Activated CD4-positive, CD25-positive, alpha-beta regulatory T cell (primary cell): ENCODE measurements at places on chromosomes 2 and 18.

- no peak for DNase-seq
Observed at GRCh38 chr2:104425850-104426595, 427.9 kb upstream of the POU3F3 start.

DNA sequence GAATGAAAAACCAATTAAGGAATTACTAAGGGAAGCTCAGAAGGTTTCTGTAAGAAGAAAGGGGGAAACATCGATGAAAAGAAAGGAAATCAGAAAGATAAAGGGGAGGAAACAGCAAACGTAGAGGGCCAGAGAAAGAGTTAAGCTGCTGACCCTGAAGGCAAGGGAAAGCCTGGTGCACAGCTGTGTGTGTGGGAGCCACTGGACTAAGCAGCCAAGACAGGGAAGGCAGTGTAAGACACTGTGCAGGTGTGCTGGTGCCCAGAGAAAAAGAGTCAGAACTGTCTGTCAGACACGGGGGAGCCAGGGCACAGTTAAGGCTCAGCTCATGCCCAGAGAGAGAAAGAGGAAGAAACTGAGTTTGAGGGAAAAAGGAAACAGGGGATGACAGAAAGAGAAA is 104.0 kb downstream of the HIBCH start:
- DNase-seq: no peak

DNA sequence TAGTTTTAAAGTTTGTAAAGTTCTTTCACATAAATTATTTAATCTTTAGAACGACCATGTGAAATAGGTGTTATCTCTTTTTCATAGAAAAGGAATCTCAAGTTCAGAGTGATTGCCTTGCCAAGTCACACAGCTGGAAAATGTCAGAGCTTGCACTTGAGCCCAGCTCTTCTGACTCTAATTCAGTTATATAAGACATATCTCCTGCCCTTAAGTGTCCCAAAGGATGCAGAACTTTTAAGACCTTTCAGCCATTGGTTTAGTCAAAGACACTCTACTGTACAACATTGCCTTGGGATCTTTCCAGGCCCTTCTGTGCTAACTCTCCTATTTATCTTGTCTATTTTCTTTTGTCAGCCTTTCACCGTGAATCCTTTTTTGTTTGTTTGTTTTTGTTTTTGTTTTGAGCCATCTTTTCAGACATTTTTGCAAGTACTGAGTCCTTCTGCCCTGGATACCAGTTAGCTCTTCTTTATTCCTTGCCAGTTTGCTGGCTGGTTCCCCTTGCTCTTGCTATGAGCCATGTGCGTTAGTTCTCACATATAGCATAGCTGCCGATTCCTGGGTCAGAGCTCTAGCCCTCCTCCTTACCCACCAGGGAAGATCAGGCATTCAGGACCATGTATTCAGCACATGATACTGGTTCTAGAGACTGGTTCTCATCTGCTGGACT is 160.0 kb upstream of the MYO3B start:
- DNase-seq: no peak

DNA sequence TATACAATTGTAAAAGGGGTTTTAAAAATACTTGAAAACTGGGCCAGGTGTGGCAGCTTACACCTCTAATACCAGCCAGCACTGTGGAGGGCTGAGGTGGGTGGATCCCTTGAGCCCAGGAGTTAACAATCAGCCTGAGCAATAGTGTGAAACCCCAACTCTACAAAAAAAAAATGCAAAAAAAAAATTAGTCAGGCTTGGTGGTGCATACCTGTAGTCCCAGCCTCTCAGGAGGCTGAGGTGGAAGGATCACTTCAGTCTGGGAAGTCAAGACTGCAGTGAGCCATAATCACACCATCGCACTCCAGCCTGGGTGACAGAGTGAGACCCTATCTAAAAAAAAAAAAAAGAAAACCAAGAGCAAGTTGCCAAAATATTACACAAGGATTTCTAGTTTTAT is 182.7 kb downstream of the UBE2E3 start:
- DNase-seq: no peak

DNA sequence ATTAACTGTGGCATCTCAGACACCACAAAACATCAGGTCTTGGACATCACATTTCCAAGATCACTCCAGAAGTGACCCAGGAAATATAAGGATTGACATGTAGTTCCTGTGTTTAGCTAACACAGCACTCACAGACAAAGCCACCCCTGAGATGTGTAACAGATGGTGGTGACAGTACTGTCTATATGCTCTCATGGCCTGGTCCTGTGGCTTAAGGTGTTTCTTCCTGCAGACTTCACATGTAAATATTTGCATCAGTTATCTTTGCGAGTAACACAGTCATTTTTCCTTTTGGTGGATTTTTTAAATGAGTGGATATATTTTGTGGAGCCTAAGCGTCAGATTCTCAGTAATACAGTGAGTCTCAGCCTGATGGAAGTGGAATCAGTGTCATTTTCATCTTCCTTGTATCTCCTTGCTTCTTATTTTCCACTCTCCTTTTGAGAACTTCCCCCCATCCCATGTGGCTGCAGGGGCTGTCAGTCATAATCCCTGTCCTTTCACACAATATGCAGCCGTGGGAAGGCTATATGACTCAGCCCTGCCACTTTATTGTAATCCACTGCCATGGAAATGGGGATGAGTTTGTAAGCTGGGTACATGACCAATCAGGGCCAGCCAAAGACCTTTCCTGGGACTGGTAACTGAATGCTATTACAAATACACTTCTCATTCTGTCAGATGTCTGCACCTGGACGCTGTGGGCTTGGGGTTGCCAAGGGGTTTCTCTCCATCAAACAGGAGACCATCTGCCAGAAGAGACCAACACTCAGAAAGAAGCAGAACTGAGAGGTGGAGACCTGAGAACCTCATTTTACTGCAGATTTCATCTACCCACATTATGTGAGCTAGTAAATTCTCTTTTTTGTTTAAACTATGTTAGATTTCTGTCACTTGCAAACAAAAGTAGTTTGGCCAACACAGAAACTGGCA is 74.3 kb downstream of the ICOS start:
- no peak for DNase-seq

DNA sequence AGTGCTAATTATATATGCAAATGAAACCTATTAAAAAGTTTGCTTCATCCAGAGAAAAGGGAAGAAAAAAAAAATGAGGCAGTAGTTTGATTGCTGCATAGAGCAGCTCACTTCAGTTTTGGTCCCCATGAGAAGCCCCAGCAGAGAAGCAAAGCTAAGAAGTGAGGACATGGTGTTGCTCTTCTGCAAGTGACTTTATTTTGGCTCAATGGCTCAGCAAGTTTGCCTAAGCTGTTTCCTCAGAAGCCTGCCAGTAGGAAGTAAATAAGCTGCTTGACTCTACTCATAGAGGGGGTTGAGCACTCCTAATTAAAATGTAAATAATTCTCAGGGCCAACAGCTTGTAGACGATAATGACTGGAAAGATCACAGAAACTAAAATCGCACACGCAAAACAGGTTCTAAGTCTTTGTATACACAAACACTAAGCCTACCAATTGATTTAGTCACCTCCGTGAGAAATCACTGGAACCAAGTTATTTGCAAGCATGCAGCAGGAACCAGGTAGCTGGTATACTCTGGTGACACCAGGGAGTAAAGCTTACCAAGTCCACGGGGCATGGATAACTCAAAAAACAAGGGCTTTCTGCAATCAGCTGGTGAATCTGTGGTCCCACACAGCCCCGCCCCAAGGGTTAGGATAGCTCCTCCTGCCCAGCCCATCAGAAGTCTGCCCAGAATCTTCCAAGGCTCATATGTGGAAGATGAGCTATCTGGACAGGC is 39.7 kb upstream of the NABP1 start:
- DNase-seq: no peak
